ENCODE measurements at places on chromosomes 3 and 15.

DNA sequence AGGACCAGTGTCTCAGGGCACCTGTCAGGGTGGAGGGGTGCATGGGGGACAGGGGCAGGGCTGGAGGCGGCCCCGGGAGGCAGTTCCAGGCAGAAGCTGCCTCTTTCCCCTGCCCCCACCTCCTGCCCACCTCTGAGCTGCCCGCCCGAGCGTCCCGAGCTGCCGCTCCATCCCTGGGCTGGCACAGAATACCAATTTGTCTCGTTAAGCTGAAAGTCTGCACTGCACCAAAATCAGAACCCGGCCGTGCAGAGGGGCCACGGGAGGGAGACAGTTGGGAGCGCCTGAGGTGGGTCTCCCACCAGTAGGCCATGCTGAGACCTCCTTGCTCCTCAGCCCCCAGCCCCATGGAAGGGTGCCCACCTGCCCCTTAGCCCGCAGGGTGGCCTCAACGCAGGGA, 1.3 kb upstream of the ATP2B2 start:
- DNase-seq = no peak

- no peak for DNase-seq
These were observed 129.4 kb downstream of the DLG1 start for GRCh38 chr3:197169028-197169427.

DNA sequence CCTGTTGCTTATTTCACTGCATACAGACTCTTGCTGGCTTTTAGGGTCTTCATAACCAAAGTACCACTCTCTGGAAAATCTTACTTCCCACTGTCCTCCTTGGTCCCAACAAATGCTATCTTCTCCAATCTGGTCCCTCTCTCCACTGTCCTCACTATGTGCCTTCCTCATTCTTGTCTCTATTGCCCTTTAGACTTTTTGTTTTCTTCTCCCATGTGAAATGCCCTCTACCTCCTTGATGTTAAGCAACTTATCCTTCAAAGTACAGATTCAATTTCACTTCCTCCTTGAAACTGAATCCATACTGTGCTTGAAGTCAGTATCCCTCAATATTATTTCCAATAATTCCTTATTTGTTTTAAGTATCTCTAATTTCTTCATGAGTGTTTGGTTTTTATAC, 60.8 kb downstream of the CGGBP1 start:
- DNase-seq = no peak

DNA sequence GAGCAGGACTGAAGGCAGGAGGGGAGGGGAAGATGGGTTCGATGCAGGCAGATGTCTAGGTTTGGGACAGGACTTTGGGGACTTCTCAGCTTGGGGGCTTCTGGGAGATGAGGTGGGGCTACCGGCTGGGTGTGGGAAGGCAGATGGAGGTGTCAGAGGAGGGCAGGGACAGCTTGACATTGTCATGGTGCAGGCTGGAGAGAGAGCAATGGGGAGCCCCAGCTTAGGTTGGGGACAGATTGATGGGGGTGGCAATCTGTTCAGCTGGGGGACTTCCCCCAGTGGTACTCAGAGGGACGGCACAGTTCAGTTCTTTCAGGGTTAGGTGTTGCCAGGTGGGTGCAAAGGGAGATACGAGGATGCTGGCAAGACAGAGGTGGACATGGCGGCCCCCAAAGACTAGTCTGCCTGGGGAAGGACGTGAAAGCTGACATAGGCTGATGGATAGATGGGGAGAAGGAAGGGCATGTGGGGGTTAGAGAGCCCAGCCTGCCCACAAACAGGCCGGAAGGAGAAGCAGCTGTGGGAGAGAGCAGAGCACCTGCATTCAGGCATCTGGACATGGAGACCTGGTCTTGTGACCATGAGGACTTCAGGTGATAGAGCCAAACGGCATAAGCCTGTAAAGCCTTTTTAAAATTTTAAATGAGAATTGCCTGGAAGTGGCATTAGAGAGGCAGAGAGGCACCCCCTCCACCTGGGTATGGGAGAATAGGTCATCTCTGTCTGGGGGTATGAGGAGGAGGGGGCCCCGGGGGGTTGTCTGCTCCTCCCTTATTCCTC, 21.1 kb downstream of the ACAA1 start:
- DNase-seq = no peak

DNA sequence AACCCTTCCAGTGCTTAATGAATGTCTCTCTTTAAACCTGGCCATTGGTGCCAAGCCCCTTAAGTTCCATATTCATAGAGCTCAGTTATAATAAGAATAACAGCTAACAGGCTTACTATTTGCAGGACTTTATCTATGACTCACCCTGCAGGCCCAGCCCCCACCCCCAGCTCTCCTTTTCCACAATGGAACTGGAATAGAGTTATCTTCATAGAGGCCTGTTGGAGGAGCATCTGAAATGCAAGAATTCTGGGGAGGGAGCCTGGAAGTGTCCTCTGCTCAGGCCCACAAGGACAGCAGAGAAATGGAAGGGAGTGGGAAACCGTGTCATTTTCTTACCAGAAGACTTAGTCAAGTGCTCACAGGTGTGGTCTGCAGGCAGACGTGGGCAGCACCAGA, 52.8 kb downstream of the SEMA5B start:
- peak; percentile 49 for DNase-seq

- DNase-seq = peak; percentile 98
These were observed 50.1 kb downstream of the SUMF1 start for GRCh38 chr3:4416961-4417360.

DNA sequence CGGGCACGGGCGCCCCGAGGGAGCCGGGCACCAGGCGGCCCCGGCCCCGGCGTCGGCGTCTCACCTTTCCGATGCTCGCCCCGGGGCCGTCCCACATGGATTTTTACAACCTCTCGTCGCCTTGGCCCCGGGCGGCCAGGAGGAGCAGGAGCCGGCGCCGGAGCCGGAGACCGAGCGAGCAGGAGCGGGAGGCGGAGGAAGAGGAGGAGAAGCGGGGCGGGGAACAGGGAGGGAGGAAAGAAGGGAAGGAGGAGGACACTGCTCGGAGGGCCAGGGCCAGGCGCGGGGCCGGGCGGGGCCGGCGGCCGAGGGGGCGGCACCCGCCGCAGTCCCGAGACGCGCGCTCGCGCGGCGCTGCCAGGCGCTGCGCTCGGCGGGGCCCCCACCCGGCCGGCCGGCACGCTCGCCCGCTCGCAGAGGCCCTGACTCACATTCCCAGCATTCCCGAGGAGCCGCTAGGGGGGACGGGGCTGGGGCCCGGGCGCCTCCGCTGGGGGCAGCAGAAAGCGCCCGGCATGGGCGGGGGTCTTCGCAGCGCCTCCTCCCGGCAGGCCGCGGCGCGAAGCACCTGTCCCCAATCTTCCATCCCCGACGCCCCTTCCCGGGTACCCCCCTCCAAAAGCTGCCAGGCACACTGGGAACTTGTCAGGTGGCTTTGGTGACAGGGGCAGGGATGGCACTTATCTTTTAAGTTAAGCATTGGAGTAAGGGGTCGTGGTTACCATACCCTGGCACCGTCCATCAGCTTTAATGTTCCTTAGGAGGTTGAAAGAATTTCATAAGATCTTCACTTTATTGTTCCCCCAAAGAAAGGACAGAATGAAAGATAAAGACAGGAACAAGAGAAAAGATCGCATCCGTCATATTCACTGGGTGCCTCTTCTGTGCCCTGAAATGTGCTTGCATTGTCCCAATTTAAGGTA, at the start of gene ERC2:
Gene ERC2, minus strand, starts transcription at position 284 of the 923 bp plus-strand sequence.
- peak; percentile 47 for DNase-seq

DNA sequence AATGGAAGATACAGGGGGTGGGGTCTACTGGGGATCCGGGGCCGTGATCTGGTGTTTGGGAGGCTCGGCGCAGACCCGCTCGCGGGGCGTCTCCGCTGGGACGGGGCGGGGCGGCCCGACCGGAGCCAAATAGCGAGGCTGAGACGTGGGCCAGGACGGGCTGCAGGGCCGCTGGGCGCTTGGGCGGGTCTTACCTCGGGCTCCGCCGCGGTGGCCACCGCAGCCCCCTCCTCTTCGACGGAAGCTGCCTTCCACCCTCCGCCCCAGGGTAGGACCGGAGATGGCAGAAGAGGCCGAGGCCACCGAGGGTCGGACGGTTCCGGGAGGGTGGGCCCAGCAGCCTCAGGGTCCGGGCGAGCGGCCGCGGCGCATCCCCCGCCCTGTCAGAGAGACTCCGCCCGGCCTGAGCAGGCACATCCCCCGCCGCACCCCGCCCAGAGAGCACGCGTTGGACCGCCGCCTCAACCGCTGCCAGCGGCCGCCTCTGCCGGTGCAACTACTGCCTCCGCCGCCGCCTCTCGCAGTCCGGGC, 399 bp downstream of the MYO9A start:
- DNase-seq = peak; percentile 95

DNA sequence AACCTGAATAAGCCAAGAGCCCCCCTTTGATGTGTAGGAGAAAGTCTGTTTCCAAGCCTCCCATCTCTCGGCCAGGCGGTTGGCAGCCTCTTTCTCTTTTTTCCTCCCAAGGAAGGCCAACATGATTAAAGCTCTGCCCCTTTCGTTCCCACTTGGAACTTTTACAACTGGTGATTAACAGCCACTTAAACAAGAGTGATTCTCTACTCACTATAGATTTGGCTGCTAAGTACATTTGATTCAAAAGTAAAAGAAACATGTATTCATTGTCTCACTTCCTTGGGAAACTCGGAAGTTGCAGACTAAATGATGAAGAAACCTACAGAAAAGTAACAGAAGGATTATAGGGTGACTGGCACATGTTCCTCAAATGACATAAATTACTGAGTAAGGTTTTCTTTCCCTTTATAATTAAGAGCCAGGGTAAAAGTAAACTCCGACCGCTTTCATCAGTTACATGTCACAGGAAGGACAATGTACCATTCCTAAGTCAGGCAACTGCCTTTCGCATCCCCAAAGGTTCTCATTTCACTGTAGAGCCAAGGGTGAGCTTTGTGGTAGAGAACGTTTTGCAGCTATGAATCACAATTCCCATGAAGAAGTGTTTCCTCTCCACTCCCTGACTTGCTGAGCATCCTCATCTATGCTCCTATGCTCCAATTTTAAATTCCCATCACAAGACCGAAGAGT, 72.7 kb downstream of the MB21D2 start:
- peak; percentile 61 for DNase-seq
